ENCODE measurements at places on chromosomes 3 and 15.

DNA sequence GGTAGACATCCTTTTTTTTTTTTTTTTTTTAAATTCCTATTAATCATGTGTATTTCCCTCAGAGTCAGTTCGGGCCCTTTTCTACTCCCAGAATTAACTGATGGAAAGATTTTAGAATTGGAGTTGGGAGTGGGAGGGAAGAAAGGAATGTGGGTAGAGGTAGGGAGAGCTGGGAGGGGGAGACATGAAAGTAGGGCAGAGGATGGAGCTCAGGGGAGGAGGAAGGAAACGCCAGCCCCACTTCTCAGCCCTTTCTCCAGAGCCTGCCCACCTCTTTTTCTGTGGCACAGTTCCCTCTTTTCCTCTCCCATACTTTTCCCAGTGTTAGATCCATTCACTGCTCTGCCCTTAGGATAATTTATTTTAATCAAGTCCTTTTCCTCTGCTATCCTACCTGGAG is 129.4 kb downstream of the VPS8 start:
- no peak for DNase-seq

- DNase-seq: no peak
Observed at GRCh38 chr3:9056581-9056980, 93.3 kb upstream of the RAD18 start.

DNA sequence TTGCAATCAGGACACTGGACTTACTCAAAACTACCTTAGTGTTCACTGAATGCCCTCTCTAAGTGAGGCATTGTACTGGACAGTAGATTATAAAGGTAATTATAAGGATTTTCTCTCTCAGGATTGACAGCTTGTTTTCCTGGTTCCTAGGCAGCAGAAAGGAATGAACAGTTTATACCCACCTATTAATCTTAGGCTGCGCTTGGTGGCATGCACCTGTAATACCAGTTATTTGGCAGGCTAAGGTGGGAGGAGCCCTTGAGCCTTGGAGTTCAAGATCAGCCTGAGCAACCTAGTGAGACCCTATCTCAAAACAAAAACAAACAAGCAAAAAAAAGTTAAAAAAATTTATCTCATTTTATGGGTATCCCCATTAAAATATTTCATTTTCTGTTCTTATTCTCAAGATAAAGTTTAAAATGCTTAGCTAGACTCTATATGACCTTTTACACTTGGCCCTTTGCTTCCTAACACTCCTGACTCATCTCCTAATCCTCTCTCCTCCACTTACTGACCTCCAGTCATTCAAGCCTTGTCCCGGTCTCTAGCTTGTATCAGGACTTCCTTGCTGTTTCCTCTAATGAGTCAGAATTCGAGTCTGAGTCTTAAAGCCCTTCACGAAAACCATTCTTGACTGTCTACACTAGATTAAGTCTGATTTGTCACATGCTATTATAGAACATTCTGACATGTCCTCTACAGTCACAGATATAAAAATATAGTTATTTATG is 348.6 kb downstream of the NLGN1 start:
- no peak for DNase-seq

DNA sequence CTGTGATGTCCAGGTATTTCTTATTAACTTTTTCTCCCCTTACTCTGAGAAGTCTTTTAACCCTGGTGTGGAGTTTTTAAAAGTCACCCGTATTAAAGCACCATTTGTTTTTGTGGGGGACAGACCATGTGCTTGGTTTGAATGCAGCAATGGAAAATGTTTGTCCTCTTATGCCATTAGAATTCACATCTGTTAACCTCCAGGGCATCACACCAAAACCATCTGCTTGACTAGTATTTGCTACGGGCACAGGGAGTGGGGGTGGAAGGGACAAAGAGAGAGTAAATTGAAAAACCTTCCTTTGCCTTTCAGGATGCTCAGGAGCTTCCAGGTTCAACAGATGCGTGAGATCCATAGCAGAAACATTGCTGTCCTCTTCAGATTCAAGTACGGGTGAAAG is 61.4 kb upstream of the GOLGA8B start:
- no peak for DNase-seq

GRCh38 chr15:70664494-70664893 is 98.9 kb downstream of the UACA start:
- DNase-seq: no peak

DNA sequence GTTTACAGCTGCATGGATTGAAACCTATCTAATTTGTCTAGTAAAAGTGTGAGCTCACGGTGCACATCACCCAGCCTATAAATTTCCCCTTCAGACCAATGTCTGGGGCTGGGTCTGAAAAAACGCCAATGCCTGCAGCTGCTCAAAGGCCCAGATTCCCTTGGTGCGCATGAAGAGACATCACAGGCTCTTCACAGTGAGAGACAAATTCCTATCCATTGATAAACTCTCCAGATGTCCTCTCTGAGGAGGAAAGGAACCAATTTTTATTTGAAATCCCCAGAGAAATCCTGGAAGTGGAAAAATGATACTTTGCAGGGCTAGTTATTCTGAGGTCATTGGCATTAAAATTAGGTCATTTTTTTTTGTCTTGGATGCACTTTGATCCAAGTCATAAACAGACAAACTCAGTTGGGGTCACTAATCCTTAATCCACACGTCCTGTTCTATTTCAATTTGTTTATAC is 360.5 kb downstream of the EPHA3 start:
- no peak for DNase-seq

GRCh38 chr3:43505351-43505750 is 116.5 kb downstream of the ANO10 start:
- no peak for DNase-seq

GRCh38 chr15:99371180-99372103 is 120.2 kb downstream of the LRRC28 start:
- no peak for DNase-seq

GRCh38 chr3:156761713-156762451 is 64.3 kb upstream of the LEKR1 start:
- DNase-seq: no peak

DNA sequence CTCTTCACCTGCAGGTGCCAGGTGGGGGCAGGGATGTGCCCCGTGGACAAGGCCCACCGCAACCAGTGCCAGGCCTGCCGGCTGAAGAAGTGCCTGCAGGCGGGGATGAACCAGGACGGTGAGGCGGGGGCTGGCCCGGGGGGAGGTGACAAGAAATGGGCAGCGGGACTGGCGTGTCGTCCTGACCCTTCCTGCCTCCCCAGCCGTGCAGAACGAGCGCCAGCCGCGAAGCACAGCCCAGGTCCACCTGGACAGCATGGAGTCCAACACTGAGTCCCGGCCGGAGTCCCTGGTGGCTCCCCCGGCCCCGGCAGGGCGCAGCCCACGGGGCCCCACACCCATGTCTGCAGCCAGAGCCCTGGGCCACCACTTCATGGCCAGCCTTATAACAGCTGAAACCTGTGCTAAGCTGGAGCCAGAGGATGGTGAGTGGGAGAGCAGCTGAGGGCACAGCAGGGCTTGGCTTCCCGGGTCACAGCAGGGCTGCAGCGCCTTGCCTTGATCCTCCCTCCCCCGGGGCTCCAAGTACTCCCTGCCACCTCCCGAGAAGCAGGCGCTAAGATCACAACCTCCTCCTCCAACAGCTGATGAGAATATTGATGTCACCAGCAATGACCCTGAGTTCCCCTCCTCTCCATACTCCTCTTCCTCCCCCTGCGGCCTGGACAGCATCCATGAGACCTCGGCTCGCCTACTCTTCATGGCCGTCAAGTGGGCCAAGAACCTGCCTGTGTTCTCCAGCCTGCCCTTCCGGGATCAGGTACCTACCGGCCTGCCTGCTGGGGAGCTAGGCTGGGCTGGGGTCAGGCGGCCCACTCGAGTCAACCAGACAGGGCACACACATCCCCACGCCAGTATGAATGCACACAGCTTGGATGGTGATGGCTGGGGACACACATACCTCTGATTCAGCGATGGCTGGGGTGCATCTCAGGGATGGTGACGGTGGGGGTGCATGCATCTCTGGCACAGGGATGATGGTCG is 1.7 kb downstream of the NR2E3 start:
- no peak for DNase-seq

GRCh38 chr3:32198714-32199113 is 39.8 kb upstream of the CMTM8 start:
- no peak for DNase-seq

DNA sequence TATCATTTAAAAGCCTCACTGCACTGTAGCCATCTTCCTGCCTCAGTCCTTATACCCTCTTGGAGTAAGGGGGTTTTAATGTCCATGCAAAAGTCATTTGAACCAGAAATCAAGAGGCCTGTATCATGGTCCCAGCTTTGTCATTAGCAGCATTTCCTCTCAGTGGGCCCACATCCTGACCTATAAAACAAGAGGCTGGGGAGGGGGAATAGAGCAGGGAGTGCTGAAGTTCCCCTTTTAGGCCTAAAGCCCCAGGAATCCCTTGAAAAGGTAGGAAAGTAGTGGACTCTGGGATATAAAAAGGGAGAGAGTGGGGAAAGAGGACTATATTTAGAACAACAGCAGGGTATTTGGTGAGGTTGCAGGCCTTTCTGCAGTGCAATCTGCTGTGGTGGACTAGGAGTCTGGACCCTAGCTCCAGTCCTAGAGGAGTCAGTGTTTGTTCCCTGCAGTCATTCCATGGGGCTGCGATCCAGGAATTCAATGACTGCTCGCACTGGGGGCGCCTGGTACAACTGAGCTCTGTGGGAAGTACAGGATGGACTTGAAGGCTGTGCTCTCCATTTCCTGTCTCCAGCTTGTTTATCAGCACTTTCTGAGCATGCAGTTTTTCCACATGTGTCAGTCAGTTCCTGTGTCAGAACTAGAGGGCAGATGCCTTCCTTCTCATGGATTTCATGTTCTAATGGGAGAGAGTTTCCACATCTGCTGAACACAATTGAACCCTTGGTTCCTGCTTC is 46.8 kb downstream of the PDHB start:
- DNase-seq: no peak

DNA sequence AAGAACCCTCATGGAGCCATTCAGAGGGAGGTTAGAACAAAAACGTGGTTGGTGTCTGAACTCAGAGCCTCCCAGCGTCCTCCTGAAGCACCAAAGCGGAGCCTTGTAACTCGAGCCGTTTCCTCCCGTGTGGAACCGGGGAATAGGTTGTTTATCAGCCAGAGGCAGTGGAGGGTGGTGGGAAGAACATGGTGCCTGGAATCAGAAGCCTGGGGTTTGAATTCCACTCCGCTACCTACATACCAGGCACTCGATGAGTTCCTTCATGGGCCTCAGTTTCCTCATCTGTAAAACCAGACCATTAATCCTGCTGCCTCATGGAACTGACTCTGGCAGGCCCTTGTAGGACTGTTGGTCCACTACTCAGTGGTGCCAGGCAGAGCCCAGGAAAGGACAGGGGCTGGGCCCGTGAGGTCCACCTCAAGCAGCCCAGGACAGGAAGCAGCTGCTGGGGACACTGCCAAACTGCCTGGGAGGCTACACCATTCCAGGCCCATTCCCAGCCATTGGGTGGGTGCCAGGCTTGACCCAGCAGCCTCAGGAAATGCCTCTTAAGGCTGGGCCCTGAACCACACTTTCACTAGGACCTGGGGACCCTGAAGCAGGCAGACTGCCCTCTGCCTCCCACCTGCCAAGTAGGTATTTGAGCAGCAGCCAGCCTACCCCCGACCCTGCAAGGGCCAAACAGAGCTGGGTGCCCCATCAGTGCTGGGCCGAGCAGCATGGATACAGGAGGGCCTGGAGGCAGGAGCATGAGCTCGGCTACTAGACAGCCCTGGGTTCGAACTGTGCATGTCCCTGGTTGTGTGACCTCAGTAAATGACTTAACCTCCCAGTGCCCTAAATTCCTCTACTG is 33.4 kb downstream of the PRKCD start:
- DNase-seq: no peak

Data from stimulated activated CD4-positive, alpha-beta T cell treated with anti-CD3 and anti-CD28 coated beads, TNF-alpha, amount 100 ng/mL, for 48 hours (primary cell).